ENCODE measurements at places on chromosomes 2 and 18. TPM values are rescaled to one million over a fixed set of nuclear protein-coding genes. Genes with fewer than 3 reads are reported as not detected.

SLC35F5 gene
- 62.2 TPM for total RNA-seq

DNA sequence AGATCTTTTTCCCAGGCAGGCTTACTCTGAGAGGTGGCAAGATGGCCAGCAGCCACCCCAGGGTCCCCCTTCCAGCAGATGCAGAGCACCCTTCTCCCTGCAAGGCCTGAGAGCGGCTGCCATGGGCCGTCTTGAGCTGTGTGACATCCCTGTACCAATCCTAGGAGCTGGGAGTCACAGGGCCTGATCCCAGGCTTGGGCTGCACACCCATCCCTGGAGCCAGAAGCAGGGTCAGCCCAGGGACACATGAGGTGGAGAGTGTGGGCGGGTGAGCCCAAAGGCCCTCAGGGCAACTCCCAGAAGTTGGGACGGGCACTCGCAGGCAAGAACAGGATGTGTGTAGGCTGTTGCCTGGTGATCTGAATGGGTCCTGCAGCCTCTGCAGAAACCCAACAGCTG lies 40.5 kb downstream of the CROCC2 start:
- DNase-seq = no peak

DNA sequence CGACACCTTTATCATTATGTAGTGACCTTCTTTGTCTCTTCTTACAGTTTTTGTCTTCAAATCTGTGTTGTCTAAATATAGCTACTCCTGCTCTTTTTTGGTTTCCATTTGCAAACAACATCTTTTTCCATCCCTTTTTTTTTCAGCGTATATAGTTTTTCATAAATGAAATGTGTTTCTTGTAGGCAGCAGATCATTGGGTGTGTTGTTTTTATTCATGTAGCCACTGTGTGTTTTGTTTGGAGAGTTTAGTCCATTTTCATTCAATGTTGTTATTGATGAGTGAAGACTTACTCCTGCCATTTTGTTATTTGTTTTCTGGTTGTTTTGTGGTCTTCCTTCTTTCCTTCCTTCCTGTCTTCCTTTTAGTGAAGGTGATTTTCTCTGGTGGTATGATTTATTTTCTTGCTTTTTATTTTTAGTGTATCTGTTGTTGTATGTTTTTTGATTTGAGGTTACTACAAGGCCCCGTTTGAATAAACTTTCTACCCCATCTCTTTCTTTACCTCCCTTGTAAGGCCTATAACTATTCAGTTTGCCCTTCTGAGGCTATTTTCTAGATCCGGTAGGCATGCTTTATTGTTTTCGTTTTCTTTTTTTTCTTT lies 81.4 kb downstream of the FAM117B start:
- no peak for DNase-seq

PJVK gene
- 1.4 TPM for total RNA-seq

TBC1D8 gene
- 41.2 TPM for total RNA-seq

- no peak for DNase-seq
These were observed 82.0 kb upstream of the SLC66A3 start for GRCh38 chr2:11073251-11073650.

SKA1 gene
- 0.74 TPM for total RNA-seq

- no peak for DNase-seq
These were observed 35.7 kb upstream of the SLC8A1 start for GRCh38 chr2:40487602-40488001.

DNA sequence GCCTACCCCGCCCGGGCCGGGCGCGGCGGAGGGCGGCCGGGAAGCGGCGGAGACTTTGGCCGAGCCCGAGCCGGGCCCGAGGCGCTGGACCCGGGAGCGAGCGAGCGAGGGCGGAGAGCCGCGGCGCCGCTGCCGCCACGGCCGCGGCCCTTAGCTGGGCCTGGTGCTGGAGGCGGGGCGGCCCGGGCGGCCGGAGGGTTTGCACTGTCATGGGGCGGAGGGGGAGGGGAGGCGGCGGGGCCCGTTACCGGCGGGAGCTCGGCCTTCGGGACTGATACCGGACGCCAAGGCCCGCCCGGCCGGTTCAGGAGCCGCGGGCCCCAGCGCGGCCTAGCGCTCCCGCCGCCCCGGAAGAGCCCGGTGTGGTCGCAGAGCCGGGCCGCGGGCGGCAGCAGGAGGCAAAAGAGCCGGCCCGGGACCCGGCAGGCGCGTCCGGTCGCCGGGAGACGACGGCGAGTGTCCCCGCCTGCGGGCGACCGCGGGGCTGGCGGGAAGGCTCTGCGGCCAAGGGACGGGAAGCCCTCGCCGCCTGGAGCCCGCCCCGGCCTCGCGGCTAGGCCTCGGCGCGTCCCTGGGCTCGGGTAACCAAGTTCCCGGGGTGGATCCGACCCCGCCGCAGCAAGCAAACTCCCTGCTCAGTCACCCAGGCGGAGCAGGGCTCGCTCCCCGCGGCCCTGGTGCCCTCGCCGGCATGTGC lies 697 bp downstream of the KCMF1 start:
- peak; percentile 64 for DNase-seq

CFAP65 gene
- not detected for total RNA-seq

DNA sequence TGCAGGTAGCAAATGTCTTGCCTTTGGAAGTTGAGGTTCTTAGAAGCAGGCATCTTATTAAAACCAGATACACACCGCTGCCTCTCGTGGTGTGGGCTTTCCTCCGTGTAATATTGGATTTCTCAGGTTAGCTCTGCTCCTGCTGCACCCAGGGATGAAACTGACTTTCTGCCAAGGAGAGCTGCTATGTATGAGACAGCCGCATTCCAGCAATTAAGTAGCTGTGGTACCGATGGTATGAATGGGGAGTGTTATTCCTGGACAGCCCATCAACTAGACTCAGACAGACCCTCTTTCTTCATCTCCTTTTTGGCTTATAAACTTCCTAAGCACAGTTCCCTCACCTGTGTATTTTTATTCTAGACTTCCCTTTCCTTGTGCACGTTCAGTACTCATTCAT lies 6.8 kb upstream of the EHD3 start:
- DNase-seq = no peak

WNT10A gene
- 0.52 TPM for total RNA-seq

STPG4 gene
- total RNA-seq = not detected

CPO gene
- 0.50 TPM for total RNA-seq

- no peak for DNase-seq
These were observed 175.6 kb downstream of the FMNL2 start for GRCh38 chr2:152510621-152511020.

AQP12B gene
- total RNA-seq = not detected

GRCh38 chr2:36425608-36426355 lies 70.2 kb downstream of the CRIM1 start:
- no peak for DNase-seq

C18orf54 gene
- 2.0 TPM for total RNA-seq

- no peak for DNase-seq
These were observed 42.5 kb downstream of the POU3F3 start for GRCh38 chr2:104896446-104896845.

SLC35F6 gene
- 35.5 TPM for total RNA-seq

SERPINB13 gene
- total RNA-seq = not detected

GRCh38 chr2:9332136-9332852 lies 91.0 kb downstream of the ITGB1BP1 start:
- no peak for DNase-seq

- DNase-seq = no peak
These were observed 364.0 kb upstream of the MEIS1 start for GRCh38 chr2:66070721-66071602.

DNA sequence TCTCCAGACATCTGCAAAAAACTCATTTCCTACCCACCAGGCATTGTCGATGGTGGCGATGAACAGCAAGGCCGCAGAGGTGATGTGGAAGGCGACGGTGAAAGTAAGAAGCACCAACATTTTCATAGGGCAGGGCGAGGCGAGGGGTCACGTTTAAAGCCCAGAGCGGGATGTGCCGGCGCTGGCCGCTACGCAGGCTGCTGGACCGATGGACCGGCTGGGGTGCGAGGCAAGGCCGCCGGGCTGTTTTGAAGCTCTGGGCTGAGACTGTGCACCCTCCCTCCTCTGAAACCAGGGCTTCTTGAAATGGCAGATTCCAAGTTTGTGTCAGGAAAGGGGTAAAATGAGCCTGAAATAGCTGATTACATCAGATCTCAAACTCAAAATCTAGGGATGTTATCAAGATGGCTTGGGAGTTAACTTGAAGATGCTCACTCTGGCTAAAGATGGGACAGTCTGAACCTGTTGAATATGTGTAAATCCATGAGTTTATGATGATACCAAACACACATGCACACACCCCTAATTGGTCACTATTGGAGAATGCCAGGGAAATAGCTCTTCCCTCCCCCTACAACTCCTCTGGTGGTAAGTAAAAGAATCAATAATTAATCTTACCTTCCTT lies 31.6 kb upstream of the GAREM2 start:
- no peak for DNase-seq

- DNase-seq = no peak
These were observed 1.8 kb downstream of the LANCL1 start for GRCh38 chr2:210474776-210475175.

- DNase-seq = no peak
These were observed 447.3 kb downstream of the XIRP2 start for GRCh38 chr2:167335541-167335992.

DNA sequence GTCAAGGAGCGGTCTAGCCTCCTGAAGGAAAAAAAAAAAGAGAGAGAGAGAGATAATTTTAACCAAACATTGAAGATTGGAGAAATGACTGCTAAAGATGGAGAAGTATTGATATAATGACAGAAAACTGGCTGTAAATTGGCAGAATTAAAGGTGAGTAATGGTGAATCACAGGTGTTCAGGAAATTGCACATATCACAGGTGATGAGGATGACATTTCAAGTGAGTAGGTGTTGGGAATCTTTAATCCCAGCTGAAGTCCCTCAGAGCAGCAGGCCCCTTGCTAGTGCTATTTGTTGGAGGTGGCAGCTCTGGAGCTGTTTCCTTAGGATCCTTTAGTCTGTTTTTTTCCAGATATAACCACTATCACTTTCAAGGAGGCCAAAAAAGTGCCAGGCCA lies 678.4 kb upstream of the VRK2 start:
- DNase-seq = no peak

Data from left cardiac atrium (tissue), 4 donors.